ENCODE measurements at places on chromosomes 12 and 14.

GRCh38 chr12:11777962-11778361, 128.5 kb downstream of the ETV6 start:
- no peak for DNase-seq

DNA sequence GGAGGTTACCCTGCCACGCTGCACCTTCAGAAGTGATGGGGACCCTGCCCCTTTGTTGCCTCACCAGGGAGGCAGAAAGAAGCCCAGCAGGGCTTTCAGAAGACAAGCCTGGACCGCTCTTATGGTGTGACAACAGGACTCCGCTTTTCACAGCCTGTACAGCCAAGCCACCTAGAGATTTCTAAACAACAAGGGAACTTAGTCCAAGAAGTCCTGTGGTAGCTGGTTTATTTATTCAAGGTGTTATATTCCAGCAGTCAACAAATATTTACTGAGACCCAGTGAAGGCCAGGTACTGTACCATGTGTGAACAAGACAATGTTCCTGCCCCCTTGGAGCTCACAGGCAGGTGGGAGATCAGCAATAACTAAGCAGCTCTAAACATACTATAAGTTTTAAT, 4.0 kb upstream of the TMEM229B start:
- DNase-seq = no peak

DNA sequence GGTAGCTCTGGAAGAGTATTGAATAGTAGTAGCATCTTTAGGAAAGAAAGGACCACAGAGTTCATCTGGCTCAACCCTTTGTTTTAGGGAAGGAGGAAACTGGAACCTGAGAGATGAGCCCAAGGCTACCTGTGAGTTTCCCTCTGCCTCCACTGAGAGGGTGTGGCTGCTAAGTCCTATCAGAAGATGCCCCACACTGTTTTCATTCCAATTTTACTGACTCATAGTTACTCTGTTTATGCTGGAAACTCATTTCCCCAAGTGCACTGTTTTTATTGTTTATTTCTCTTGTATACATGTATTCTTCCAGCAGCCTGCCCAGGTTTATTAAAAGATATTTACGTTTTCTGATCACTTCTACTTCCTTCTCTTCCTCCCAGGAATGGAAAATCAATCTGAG, 127.4 kb upstream of the ARHGAP5 start:
- no peak for DNase-seq

DNA sequence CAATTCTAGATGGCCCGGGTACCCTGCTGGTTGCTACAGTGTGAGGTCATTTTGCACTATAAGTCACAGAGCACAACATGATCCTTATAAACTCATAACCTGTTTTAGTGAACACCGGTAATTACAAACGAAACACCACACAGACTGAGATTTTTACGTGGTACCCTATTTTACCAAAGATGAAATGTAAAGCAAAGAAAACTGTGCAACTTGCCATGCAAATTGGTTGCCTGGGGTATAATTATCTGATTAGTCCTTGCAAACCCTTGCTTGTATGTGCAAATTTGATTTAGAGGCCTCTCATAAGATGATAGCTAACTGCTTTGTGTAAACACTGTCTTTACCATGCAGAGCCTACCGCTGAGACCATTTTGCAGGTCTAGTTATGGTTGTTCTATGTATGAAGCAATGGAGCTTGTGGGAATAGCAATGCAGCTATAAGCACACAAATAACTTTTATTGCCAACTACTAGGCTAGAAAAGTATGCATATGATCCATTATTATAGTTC, 372.1 kb upstream of the FAR2 start:
- DNase-seq = no peak

DNA sequence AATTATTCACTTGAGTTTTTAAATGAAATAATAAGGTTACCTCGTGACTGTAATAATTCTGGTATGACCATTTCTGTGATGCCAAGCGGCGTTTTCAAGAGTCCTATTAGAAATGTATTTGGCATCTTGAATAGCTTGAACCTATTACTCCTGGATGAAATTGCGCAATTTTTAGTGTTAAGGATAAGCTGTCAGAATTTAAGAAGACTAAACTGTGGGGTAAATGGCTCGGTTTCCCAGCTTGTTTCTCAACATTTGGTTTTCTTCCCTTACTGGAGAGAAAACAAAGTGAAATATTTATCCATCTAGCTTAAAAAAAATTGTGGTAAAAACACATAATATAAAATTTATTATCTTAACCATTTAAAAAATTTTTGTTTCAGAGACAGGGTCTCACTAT, 26.8 kb downstream of the PCNX1 start:
- no peak for DNase-seq

- no peak for DNase-seq
Observed at GRCh38 chr12:2650261-2651067, 144.3 kb upstream of the FKBP4 start.

DNA sequence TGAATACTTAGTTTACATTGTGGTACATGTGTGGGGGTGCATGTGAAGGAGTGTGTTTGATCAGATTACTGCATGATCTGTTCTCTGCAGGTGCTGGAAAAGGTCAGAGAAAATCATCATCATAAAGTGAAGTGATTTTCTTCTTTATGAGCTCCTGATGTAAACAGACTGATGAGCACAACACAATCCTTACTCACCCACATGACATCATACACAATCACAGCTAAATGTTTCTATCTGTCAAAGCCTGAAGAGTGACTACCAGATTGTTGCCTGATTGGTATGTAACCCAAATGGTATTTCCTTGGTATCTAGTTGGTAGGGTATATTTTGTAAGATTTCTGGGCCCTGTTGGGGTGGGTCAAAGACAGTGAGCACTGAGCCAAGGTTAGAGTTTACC, 270.8 kb downstream of the FOXG1 start:
- DNase-seq = no peak

- no peak for DNase-seq
Observed at GRCh38 chr14:62030387-62030786, 268.2 kb downstream of the SNAPC1 start.

GRCh38 chr12:659090-659683, 4.1 kb downstream of the NINJ2 start:
- DNase-seq = no peak

DNA sequence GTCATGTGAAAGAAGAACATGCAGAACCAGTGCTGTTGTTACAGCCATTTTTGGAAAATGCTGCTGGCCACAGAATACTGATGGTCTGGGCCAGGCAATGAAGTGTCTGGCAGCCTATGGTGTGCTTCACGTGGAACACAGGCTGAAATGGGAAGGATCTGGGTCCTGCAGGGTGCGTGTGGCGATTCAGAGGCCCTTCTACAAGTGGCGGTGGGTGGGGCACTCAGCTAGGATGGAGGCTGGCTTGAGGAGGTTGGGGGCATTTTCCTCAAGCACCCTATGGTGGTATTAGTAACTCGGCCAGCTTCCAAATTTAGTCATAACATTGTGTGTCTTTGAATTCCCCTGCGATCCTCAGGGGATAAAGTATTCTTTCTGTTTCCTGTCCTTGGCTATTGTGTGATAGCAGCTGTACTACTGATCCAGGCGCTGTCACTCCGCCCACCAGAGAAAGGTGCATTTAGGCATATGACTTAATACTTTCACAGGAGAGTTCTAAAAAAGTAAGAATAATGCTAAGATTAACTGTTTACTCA, 9.2 kb upstream of the RAD52 start:
- DNase-seq = no peak

DNA sequence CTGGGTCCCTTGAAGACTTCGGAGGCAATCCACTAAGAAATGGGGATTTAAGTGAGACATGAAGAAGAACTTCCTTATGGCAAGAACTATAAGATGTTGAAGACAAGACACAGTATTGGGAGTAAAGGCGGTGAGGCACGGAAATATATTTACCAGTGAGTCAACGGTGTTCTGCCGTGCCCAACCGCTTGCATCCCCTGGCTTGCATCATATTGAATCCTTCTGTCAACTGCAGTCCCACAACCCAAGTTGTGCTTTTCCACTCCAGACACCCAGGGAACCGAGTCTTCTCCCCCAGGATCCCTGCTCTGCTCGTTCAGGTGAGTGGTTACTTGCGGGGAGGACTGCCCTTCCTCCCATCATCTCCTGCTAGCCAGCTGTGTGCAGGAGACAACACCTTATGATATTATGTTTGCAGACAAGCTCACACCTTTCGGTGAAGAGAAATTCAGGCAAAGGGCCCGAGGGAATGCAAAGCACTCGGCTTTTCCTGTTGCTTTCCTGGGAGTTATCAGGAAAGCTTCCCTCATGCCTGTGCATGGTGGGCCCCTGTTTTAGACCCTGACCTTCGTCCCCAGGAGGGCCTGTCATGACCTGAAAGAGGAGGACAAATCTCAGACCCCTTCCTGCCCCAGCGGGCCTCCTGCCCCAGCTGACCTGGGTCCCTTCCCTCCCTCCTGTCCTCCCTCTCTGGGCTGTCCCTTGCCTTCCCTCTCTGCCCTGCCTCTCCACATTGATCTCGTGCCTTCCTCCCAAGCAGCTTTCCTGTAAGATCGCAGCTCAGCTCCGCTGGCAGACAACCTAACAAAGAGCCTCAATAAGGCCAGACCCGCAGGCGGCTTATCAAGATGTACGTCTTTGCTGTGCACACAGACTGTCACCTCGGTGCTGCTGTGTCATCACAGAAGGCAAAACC, 4.3 kb upstream of the LRTM2 start:
- no peak for DNase-seq

GRCh38 chr14:97625477-97625876, 828.3 kb downstream of the VRK1 start:
- no peak for DNase-seq

DNA sequence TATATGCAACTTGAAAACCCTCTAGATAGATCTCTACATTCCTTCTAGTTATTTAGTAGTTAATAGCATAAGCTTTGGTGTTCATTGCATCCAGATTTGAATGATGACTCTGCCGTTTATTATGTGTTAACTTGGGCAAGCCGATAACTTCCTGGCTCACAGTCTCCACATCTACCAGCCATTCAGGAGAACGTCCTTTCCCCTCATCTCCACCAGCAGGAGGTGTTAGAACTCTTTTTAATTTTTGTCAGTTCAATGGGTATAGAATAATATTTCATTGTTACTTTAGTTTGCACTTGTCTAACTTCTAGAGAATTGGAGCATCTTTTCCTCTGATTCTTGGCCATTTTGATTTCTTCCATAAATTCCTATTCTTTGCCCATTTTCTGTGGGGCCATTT, 30.0 kb upstream of the WSCD2 start:
- no peak for DNase-seq

DNA sequence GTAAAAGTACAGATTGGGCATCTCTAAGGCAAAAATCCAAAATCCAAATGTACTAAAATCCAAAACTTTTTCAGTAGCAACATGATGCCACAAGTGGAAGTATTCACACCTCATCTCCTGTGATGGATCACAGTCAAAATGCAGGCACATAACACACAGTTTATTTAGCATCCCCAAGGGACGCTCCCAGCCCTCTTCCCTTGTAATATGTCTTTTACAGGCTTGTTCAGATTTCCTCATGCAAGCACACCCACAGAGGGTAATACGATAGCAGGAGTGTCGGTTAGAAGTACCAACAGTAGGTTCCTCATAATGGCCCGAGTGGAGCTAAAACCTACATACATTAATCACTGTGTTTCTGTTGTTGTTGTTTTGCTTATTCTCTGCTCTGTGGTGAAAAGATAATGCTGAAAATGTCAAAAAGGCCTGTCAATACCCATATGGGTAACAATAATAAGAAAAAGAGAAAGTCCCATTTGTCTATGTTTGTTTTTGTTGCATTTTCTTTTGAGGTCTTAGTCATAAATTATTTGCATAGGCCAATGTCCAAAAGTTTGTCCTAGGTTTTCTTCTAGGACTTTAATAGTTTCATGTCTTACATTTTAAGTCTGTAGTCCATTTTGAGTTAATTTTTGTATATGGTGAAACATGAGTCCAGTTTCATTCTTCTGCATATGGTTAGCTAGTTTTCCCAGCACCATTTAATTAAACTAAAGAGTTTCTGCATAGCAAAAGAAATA, 133.1 kb downstream of the LRIG3 start:
- DNase-seq = no peak

DNA sequence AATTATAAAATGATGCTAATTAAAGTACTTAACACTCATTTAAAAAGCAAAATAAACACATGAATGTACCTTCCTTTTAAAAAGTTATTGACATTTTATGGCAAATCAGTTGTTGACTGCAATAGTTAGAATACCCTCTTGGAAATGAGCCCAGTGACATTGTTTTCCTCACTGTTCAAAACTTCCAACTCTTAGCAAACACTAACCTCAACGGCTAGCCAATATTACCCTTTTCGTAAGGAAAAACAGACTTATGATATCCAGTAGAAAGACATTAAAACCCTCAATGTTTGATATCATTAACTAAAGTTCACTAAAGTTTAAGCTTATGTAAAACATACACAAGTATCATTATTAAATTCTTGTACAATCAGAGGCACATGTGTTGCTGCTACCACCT, 83.6 kb downstream of the EPS8 start:
- DNase-seq = no peak

DNA sequence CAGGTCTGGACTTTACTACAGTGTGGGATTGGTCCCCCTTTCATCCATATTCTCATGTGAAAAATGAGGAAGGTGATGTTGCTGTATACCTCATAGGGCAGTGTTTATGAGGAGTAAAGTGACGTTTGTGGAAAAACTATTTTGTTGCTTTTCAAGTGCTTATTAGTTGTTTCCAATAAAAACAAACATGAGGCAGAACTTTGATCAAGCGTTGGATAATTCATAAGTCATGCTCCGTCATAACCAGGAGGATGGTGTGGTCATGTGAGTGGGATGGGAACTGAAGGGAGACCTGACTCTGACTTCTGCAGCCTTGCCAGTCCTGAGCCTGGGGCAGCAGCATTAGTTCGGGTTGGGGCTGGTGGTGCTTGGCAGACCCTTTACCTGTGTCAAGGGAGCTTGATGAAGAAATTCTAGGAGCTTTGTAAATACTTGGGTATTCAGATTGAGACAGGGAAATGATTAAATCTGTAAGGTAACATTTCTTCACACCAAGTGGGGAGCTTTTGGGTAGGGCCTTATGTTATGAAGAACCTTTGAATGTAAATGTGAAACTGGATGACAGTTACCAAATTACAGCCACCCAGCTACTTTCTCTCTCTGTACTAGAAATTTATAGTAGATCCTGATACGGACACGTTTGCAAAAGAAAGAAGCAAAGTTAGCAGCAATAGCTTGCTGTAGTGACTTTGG, 462.4 kb upstream of the RGS6 start:
- no peak for DNase-seq

- DNase-seq = no peak
Observed at GRCh38 chr12:23008623-23009022, 383.7 kb downstream of the ETNK1 start.

Data from NCI-H1417 treated with DMSO at 0.1 percent for 48 hours (cell line).